Spleen (tissue), 13 donors: ENCODE measurements at places on chromosomes 4 and X.

GRCh38 chr4:83231620-83232076 is 53.0 kb downstream of the COQ2 start:
- peak overlapping the region; percentile 59 for H3K27ac ChIP-seq
- DNase-seq: no peak
- no peaks in the 10 kb centered on the region for H3K36me3 ChIP-seq
- H3K4me3 ChIP-seq: no peak overlapping the region
- H3K4me1 ChIP-seq: peaks cover 44% of the 10 kb centered on the region

- H3K4me1 ChIP-seq: no peaks in the 10 kb centered on the region
- H3K4me3 ChIP-seq: no peak overlapping the region
- H3K36me3 ChIP-seq: no peaks in the 10 kb centered on the region
- no peak for DNase-seq
- no peak overlapping the region for H3K27ac ChIP-seq
Measured at GRCh38 chrX:34631479-34632220, 25.4 kb downstream of the TMEM47 start.

- H3K36me3 ChIP-seq: no peaks in the 10 kb centered on the region
- H3K27ac ChIP-seq: no peak overlapping the region
- no peaks in the 10 kb centered on the region for H3K27me3 ChIP-seq
- no peaks in the 10 kb centered on the region for H3K4me1 ChIP-seq
- no peak overlapping the region for H3K4me3 ChIP-seq
Measured at GRCh38 chrX:43892336-43892870, 10.2 kb upstream of the MAOB start.

DNA sequence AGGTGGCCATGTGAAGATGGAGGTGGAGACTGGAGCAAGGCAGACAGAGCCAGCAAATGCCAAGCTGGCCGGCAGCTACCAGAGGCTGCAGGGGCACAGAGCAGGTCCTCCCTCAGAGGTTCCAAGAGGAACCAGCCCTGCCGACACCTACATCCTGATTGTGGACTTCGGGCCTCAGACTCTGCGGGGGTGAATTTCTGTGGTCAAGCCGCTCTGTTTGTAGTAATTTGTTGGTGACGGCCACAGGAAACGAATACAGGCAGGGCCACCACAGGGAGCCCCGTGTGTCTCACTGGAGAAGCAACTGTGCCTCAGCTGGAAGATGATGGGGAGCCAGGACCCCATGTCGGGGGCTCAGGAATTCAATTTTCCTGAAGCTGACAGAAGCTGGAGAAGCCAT is 28.3 kb downstream of the ZFYVE28 start:
- H3K27me3 ChIP-seq: no peaks in the 10 kb centered on the region
- H3K27ac ChIP-seq: no peak overlapping the region
- peaks cover 9% of the 10 kb centered on the region for H3K4me1 ChIP-seq
- no peaks in the 10 kb centered on the region for H3K36me3 ChIP-seq
- DNase-seq: no peak

GRCh38 chrX:10666102-10666501 is 45.7 kb upstream of the MID1 start:
- no peak overlapping the region for H3K4me3 ChIP-seq
- DNase-seq: no peak
- no peaks in the 10 kb centered on the region for H3K4me1 ChIP-seq
- no peak overlapping the region for H3K27ac ChIP-seq
- H3K27me3 ChIP-seq: peaks cover 8% of the 10 kb centered on the region

DNA sequence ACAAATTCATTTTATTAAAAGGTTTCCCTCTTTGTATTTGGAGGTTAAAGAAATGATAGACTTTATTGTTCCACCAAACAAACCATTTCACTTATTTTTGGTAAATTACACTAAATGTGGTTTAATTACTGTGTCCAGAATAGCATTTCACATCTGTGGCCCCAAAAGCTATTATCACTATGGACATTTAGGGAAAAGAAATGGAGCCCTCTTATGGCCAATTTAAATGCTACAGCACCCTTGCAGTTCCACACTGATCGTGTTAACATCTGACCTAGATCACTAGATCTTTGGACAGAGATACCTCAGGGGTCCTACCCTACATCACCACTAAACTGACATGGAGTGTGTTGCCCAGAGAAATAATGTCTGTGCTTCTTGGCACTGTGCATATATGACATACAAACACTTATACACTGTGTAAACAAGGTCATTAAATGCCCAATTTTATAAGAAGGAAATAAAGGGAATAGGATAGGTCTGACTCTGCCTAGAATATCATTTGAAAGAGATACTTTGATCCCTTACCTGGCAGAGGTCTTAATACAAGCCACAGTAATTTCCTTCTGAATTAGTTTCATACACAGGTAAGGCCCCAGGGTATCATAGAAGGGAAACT is 163.9 kb downstream of the KDR start:
- no peaks in the 10 kb centered on the region for H3K4me1 ChIP-seq
- H3K27ac ChIP-seq: no peak overlapping the region
- H3K4me3 ChIP-seq: no peak overlapping the region

- no peaks in the 10 kb centered on the region for H3K36me3 ChIP-seq
- H3K27me3 ChIP-seq: no peaks in the 10 kb centered on the region
- DNase-seq: no peak
Measured at GRCh38 chr4:79922011-79922410, 151.0 kb downstream of the ANTXR2 start.

DNA sequence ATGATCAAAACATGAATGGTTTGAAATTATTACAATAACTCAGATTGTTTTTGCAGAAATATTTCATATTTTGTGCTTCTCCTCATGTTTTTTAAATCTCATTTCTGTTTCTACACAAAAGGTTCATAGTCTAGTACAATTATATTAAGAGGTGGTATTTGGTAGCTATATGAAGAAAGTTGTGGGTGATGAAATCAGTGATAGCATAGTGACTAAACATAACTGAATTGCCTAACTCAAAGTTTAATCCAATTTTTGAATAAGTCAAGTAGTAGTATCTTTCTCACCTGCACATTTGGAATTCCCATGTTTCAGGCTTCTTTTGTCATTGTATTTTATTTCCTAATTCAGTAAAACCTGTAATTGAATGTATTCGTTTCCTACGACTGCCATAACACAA is 648.7 kb downstream of the GRID2 start:
- H3K27ac ChIP-seq: no peak overlapping the region
- H3K4me1 ChIP-seq: no peaks in the 10 kb centered on the region
- H3K27me3 ChIP-seq: no peaks in the 10 kb centered on the region
- no peak for DNase-seq
- no peaks in the 10 kb centered on the region for H3K36me3 ChIP-seq
- no peak overlapping the region for H3K4me3 ChIP-seq

DNA sequence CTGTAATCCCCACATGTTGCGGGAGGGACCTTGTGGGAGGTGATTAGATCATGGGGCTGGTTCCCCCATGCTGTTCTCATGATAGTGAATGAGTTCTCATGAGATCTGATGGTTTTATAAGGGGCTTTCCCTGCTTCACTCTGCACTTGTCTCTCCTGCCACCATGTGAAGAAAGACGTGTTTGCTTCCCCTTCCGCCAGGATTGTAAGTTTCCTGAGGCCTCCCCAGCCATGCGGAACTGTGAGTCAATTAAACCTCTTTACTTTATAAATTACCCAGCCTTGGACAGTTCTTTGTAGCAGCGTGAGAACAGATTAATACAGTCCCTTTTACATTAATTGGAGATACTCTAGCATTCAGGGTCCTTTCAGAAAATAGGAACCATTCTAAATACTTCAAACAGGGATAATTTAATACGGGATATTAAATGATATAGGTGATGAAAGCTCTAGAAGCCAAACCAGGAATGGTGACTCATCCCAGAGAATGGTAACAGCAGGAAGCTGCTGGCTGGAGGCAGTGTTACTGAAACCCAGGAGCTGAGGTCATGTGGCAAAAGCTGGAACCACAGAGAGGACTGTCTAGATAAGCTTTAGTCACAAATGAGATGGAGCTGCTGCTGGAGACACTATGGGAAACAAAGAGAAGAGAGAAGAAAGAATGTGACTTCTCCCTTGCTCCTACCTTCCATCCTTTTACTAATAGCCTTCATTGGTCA is 57.3 kb downstream of the GSTCD start:
- DNase-seq: no peak
- no peak overlapping the region for H3K4me3 ChIP-seq
- H3K4me1 ChIP-seq: no peaks in the 10 kb centered on the region
- H3K36me3 ChIP-seq: no peaks in the 10 kb centered on the region

GRCh38 chrX:31717474-31717873 is 645.6 kb upstream of the FTHL17 start:
- DNase-seq: no peak
- H3K4me3 ChIP-seq: no peak overlapping the region
- no peak overlapping the region for H3K27ac ChIP-seq
- no peaks in the 10 kb centered on the region for H3K36me3 ChIP-seq
- H3K27me3 ChIP-seq: no peaks in the 10 kb centered on the region

DNA sequence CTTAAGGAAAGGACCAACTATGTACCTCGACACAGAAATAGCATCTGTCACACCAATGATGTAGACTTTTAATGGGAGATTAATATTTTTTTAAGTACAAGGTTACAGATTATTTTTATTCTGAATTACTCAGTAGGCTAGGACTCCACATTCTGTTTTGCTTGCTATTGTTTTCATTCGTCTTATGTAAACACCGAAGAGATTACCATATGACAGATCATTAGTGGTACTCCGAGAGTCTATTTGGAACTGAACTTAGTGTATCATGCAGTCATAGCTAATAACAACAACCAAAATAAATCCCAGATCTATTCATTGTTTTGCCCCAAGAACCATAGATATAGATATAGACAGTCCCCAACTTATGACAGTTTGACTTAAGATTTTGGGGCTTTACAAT is 139.7 kb upstream of the SPRY1 start:
- no peak for DNase-seq
- H3K4me1 ChIP-seq: no peaks in the 10 kb centered on the region
- H3K27ac ChIP-seq: no peak overlapping the region
- no peaks in the 10 kb centered on the region for H3K36me3 ChIP-seq
- H3K4me3 ChIP-seq: no peak overlapping the region

- no peak for DNase-seq
- H3K4me3 ChIP-seq: no peak overlapping the region
- no peak overlapping the region for H3K27ac ChIP-seq
- H3K27me3 ChIP-seq: no peaks in the 10 kb centered on the region
- no peaks in the 10 kb centered on the region for H3K36me3 ChIP-seq
Measured at GRCh38 chr4:40915318-40916217, 165.8 kb downstream of the NSUN7 start.

DNA sequence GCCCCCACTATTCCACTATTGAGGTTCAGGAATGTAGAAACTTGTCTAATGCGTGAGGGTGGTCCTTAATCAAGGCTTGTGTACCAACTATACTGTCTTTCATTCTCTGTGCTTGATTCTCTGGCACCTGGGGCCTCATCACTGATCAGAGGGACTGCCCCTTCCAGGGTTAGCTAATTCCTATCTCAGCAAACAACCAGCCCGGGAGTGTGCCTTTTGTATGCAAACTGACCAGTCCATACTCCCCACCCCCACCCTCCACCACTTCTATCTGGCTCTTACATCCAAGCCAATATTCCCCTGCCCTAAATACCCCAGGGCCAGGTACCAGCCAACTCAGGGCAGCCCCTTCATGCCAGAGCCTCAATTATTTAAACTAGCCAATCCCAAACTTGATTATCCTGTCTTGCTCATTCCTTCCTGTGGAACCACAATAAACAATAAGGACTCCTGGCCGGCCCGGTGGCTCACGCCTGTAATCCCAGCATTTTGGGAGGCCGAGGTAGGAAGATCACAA is 59.3 kb downstream of the FTHL17 start:
- H3K27me3 ChIP-seq: no peaks in the 10 kb centered on the region
- no peak overlapping the region for H3K4me3 ChIP-seq

- H3K36me3 ChIP-seq: no peaks in the 10 kb centered on the region
- H3K4me1 ChIP-seq: peaks cover 43% of the 10 kb centered on the region
- H3K4me3 ChIP-seq: no peak overlapping the region
- H3K27ac ChIP-seq: no peak overlapping the region
- H3K27me3 ChIP-seq: no peaks in the 10 kb centered on the region
Measured at GRCh38 chr4:153447175-153447905, 18.8 kb upstream of the TMEM131L start.

- H3K4me3 ChIP-seq: no peak overlapping the region
- H3K36me3 ChIP-seq: no peaks in the 10 kb centered on the region
- no peaks in the 10 kb centered on the region for H3K4me1 ChIP-seq
- H3K27ac ChIP-seq: no peak overlapping the region
- DNase-seq: no peak
Measured at GRCh38 chrX:97387004-97387403, 503.3 kb downstream of the RPA4 start.

DNA sequence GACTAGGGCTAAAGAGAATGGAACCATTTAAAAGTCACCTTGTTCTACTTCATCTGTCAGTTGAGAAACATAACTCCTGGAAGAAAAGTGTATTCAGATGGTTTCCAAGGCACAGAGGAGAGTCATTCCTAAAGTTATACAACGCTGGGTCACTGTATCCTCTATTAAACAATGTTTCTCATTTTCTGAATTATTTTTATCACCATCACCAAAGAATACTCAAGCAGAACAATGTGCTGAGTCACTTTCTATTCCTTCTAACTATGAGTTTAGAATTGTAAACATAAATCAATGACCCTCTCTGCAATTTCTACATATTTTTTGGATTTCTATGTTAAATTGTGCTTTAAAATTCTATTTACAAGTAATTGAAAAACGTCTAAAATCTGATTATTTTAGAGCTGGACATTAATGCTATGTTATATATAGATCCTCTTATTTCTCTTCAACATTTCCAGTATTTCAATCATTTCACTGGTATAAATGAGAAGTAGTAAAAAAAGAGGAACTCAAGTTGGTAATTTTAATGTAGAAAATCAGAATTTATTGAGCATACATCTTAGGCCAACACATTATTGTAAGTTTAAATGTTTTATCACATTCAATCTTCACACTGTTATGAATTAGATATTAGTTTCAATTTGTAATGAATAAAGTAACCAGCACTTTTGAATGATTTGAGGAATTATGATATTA is 7.5 kb downstream of the DTHD1 start:
- H3K27me3 ChIP-seq: no peaks in the 10 kb centered on the region
- H3K4me3 ChIP-seq: no peak overlapping the region
- peak overlapping the region; percentile 8 for H3K27ac ChIP-seq
- DNase-seq: no peak
- no peaks in the 10 kb centered on the region for H3K36me3 ChIP-seq

GRCh38 chr4:79209822-79210635 is 115.8 kb downstream of the NAA11 start:
- no peaks in the 10 kb centered on the region for H3K27me3 ChIP-seq
- no peak overlapping the region for H3K27ac ChIP-seq
- H3K36me3 ChIP-seq: no peaks in the 10 kb centered on the region

GRCh38 chr4:4662230-4662629 is 120.4 kb upstream of the STX18 start:
- no peak overlapping the region for H3K27ac ChIP-seq
- no peaks in the 10 kb centered on the region for H3K36me3 ChIP-seq
- H3K4me3 ChIP-seq: no peak overlapping the region
- DNase-seq: no peak
- no peaks in the 10 kb centered on the region for H3K27me3 ChIP-seq
- no peaks in the 10 kb centered on the region for H3K4me1 ChIP-seq
